ENCODE measurements at places on chromosomes 16 and 17.

DNA sequence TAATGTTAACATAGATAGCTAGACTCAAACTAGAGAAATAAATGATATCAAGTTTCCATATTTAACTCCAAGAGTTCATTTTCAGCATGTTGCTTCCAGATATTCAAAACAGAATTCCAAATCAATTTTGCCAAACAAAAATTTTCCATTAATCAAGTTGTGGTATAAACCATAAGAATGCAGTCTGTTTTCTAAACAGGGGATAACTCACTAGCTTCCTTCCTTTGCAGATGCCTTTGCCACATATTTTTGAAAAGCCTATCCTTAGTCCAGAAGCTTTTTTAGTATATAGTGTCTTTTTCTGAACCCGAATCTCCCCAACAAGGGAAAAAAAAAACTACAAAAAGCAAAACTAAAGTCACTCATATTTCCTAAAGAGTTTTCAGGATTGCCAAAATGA is 61.5 kb downstream of the HELZ start:
- DNase-seq: no peak

- no peak for DNase-seq
These were observed 8.4 kb upstream of the HELZ start for GRCh38 chr17:67253384-67253783.

DNA sequence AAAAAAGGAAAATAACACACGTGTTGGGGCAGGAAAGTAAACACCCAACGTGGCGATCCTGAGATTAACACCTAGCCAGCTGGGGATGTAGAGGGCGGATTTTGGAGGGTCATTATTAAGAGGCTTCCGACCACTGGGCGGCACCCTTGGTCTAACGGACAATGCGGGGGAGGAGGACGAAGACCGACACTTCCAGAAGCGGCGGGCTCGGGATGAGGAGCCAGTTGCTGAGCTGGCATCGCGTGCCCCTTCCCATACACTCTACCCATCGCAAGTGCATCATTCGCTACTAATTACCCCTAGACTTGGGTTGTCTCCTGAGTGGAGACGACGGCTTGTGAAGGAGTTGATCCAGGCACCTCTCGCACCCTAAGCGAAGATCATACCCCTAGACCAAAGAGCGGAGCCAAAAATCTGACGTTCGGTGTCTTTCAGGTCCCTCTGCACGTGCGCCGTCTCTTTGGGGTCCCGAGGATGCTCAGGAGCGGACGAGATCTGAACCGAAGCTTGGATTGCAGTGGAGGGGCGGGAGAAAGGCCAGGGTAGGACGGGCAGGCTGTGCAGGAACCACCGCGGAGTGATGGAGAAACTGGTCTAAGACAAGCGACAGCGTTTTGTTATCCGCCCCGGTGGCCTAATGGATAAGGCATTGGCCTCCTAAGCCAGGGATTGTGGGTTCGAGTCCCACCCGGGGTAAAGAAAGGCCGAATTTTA is 17.6 kb downstream of the ZNF213 start:
- DNase-seq: peak; percentile 70

DNA sequence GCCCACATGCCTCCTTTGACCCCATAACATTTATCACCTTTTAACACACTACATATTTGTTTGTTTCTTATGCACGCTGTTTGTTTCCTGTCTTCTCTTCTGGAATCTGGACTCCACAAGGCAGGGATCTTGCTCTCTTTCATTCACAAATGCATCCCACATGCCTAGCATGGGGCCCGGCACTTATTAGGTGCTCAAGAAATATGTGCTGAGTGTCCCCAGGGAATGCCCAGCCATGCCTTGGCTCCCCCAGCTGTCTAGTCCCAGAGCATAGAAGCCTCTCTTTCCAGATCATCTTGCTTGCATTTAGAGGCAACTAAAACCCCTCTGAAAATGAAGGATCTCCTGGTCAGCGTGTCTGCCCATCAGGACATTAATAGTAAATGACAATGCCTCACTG is 283.7 kb downstream of the CBLN1 start:
- DNase-seq: no peak

- no peak for DNase-seq
These were observed 123.7 kb upstream of the CCL2 start for GRCh38 chr17:34131386-34131785.

DNA sequence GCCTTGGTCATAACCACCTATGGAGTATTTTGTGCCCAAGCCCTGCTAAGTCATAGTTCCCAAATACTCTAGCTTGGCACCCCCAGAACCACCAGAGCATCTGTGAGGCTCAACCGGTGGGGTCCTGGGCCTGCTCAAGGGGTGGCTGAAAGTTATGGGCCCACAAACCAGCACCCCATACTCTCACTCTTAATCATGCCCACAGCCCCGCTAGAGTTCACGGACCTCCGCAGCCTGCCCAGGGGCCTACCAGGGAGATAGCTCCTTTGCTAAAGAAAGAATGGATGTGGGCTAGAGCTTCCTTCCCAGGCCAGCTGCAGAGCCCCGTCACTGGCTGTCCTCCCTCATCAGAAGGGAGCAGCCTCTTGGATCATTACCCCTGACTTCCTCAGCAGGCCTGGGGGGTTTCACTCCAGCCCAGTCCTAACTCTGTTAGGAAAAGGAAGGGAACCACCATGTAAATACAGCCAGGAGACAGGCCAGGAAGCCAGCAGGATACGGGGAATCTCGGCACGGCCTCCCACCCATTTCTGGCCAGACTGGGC is 1.4 kb downstream of the GIT1 start:
- DNase-seq: no peak

- no peak for DNase-seq
These were observed 669 bp downstream of the RNF167 start for GRCh38 chr17:4940555-4941318.

DNA sequence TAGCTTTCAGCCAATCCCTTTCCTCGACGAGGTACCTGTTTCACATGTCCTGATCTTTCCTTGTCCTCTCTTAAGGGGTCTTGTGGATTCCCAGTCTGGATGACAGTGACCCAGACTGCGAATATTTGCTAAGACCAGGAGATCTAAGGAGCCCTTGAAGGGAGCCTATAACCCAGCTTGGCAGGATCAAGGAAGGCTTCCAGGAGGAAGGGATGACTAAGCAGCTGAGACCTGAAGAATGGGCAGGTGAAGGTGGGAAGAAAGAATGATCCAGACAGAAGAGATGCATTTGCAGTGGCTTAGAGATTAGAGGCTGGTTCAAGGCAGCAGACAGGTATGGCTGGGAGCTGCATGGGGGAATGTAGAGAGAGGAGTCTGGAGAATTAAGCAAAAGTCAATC is 1.9 kb upstream of the PDK2 start:
- DNase-seq: no peak

GRCh38 chr17:81641825-81642489 is 5.0 kb downstream of the TSPAN10 start:
- no peak for DNase-seq

DNA sequence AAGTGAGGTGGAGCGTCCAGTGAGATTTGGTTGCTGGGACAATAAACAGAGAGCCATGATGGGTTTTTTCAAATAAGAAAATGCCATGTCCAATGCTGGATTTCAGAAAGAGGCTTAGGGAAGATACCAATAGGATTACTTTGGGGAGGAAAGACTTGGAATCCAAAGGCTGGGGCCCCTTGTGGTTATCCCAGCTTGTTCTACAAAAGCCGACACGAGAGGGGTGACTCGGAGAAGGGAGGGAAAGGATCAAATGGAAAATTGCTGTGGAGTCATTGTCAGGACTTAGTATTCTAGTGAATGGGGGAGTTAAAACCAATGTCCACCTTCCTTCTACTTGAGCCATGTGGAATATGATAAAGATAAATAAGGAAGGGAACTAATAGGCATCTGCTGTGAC is 305.5 kb downstream of the SOX9 start:
- no peak for DNase-seq

- no peak for DNase-seq
These were observed 31.5 kb downstream of the WSCD1 start for GRCh38 chr17:6101706-6102105.

- no peak for DNase-seq
These were observed 4.3 kb upstream of the ALDH3A1 start for GRCh38 chr17:19752216-19753050.

DNA sequence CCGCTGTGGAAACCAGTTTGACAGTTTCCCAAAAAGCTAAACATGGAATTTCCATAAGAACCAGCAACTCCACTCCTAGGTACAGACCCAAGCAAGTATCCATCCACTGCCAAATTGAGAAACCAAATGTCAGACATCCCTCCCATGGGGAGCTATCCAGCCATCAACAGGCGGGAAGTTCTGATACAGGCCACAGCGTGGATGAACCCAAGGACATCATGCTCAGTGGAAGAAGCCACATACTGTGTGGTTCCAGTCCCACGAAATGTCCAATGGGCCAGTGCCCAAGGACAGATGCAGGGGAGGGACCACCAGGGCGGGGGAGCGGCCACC is 12.6 kb upstream of the BAIAP2 start:
- no peak for DNase-seq

GRCh38 chr16:2155977-2156848 is 631 bp downstream of the TRAF7 start:
- no peak for DNase-seq

DNA sequence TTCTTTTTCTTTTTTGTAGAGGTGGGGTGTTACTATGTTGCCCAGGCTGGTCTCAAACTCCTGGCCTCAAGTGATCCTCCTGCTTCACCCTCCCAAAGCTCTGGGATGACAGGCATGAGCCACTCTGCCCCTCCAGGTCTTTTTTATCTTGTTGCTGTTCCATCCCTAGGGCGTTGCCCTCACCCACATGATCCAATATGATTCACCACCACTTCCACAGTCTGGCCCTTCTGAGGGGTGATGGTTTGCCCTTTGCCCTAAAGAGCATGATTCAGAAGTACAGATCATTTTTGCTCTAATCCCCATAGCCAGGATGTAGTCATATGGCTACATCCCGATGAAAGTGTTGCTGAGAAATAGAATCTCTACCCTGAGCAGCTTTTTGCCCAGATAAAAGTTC is 18.8 kb downstream of the STX4 start:
- no peak for DNase-seq

DNA sequence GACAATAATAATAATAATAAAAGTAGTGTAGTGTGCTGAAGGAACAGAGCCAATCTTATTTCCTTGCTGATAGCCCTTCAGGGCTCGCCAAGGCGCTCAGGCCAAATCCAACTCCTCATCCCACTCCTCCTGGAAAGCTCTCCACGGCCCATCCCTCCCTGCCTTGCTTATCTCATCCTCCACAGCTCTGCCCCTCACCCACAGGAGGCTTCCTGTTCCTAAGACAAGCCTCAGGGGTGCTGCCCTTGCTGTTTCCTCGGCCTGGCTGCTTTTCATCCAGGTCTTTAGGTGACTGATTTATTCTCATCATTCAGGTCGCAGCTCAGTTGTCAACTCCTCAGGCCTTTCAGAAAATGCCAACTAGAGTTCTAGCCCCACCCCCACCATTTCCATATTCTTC is 11.2 kb downstream of the GTF3C1 start:
- no peak for DNase-seq

DNA sequence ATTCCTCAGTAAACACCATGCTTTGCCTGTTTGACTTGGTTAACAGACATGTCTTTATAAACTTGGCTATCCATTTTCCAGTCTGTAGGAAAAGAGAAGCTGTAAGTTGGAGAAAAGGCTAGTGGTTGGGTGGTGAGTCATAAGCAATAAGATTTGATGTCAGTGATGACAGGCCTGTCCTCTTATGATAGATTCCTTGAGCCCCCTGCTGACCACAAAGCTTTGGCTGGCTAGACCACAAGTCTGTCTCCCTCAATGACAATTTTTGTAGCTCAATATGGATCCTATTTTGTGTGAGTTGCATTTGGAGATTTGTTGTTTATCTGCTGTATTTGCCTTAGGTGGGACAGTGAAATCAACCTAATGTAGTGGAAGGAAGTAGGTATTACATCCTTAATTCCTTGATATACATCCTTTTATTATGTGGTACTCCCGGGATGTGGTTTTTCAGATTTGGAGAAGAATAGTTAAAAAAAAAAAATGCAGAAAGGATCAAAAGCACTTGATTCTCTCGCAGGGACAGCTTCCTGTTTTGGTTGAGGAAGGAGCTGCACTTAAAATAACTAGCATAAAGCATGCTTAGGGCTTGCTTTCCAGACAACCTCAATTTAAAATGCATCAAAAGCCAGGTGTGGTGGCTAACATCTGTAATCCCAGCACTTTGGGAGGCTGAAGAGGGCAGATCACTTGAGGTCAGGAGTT is 67.4 kb downstream of the SIAH1 start:
- no peak for DNase-seq

GRCh38 chr16:89506113-89506504 is 2.1 kb upstream of the SPG7 start:
- no peak for DNase-seq

DNA sequence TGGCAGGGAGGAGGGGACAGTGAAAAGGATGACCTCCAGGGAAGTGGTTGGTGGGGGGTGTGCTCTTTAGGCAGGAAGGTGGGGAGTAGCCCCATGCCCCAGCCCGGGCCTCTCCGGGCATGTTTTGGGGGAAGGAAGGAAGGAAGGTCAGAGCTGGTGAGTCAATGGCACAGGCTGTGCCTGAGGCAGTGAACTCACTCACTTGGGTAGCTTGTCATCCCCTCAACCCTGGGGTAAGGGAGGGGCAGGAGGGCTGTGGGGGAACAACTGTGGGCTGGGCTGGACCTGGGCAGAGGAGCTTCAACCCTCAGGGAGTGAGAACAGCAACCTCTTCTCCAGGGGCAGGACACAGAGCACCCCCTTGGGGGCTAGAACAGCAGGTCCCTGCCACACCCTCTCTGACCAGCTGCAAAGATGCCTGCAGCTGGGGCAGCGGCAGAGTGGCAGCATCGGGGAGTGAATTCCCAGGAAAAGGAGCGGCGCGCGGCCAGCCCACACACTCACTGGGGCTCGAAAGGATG is 6.3 kb downstream of the CSF3 start:
- DNase-seq: no peak

- no peak for DNase-seq
These were observed 111.2 kb downstream of the ARHGAP44 start for GRCh38 chr17:12900474-12900873.

DNA sequence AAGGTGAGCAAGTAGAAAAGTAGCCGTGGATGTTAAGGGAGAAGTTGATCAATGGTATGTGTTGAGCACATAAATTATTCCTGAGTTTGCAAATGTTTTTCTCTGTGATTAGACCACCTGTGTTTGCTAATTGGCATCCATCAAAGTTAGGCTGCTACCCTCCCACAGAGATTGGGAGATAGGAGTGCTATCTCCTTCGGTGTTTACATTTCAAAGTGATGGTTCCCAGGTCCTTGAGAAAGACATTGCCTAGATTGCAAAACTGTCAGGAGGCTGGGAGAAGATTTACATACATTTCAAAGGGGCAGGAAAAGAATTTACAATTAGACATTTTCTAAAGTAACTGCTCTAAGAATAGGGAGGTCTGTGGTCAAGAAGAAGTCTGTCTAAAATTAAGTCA is 54.3 kb upstream of the CNTNAP4 start:
- no peak for DNase-seq

DNA sequence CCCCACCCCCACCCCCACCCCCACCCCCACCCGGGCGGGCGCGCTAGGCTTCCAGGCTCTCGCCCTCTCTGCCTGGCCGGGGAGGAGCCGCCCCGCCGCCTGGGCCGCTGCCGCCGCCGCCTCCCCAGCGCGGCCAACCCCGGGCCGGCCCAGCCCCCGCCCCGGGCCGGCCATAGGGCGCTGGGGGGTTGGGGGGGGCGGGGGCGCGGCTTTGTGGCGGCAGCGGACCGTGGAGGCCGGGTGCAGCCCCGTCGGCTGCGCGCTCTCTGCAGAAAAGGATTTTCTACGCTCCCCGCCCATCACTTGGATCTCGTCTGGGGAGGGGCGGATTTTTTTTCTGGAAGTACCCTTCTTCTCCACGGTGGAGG is 230.9 kb downstream of the MRTFB start:
- DNase-seq: peak; percentile 22

- DNase-seq: no peak
These were observed 83.1 kb upstream of the IRX6 start for GRCh38 chr16:55240888-55241287.
